ENCODE measurements at places on chromosomes 2 and 18. TPM values are rescaled to one million over a fixed set of nuclear protein-coding genes. Genes with fewer than 3 reads are reported as not detected.

NYAP2 gene
- not detected for total RNA-seq

HOXD3 gene
- total RNA-seq = not detected

CREB1 gene
- 18.2 TPM for total RNA-seq

PRKAG3 gene
- total RNA-seq = not detected

DRC1 gene
- total RNA-seq = not detected

AQP12A gene
- not detected for total RNA-seq

NXPH2 gene
- 0.27 TPM for total RNA-seq

TMEM169 gene
- total RNA-seq = under 0.01 TPM
